Stimulated activated CD8-positive, alpha-beta memory T cell treated with anti-CD3 and anti-CD28 coated beads, Interleukin-2, amount 100 ng/mL, for 1 hour (primary cell): ENCODE measurements at places on chromosomes 6 and 20.

GRCh38 chr6:65004283-65004682 lies 702.7 kb downstream of the EYS start:
- DNase-seq: no peak

- DNase-seq: no peak
Measured at GRCh38 chr6:138486249-138487101, 12.8 kb downstream of the NHSL1 start.

DNA sequence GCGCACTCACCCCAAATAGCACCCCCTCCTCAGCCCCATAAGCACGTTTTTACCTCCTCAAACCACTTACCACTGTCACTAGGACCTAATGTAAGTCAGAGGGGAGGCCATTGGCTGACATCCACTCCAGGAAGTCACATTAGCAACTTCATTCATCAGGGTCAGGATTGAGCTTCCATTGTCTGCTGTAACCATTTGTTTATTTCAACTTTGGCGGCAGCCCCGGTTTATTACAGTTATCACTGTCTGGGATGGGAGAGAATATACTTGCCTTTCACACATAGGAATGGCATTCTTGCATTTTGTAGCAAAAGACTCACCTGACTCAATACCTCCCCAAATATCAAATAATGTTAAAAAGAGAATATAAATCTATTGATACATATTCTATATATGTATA lies 38.3 kb downstream of the MAFB start:
- no peak for DNase-seq

DNA sequence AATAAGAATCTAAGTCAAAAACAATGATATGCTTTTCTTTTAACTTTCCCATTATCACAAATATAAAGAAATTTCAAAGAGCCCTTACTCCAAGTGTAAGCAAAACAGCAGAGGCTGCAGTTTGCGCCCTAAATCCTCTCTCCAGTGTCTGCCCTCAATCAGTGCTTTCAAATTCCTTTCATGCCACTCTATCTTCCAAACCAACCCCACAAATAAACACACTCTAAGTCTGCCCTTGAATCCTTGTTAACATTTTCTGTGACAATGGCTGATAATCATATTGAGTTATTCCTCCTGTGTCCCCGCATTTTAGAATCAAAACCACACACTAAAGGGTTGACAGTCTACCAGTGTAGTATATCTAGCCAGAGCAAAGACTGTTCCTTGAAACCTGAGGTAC lies 317.9 kb upstream of the MARCKS start:
- DNase-seq: no peak

- DNase-seq: no peak
Measured at GRCh38 chr6:129707882-129708495, 2.0 kb downstream of the ARHGAP18 start.

DNA sequence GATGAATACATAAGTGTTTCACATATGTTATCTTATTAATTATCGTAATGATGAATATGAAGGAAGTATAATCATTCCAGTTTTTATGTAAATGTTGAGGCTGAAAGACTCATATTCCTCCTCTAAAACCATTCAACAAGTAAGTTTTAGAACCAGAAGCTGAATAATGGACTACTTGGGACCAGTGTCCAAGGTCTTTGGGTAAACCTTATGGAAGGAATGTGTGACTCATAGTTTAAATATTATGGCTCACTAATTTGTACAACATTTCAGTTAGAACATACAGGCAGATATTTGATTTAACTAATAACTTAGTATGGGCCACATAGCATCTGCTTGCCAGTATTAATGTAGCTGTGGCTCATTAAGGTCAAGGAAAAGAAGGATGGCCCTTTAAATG lies 209.6 kb downstream of the TFAP2B start:
- no peak for DNase-seq

GRCh38 chr6:18527836-18528743 lies 140.9 kb downstream of the RNF144B start:
- no peak for DNase-seq

- no peak for DNase-seq
Measured at GRCh38 chr6:51432481-51432880, 613.8 kb downstream of the TFAP2B start.

DNA sequence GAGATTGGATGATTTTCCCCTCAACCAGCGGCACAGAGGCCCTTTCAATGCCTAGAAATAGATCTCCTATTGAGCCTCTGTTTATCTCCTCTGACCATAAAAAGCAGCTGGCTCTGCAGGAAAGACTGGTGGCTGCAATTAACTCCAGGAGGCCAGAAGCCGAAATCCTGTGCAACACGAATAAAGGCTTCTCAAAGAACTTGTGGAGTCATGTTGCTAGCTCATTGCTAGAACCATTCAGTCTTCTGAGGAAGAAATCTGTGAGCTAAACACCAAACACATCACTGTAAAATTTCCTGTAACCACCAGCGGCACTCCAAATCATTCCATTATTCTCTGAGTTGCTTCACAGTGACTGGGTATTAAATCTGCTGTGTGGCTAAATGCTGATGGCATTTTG lies 49.1 kb upstream of the TPD52L1 start:
- DNase-seq: no peak

DNA sequence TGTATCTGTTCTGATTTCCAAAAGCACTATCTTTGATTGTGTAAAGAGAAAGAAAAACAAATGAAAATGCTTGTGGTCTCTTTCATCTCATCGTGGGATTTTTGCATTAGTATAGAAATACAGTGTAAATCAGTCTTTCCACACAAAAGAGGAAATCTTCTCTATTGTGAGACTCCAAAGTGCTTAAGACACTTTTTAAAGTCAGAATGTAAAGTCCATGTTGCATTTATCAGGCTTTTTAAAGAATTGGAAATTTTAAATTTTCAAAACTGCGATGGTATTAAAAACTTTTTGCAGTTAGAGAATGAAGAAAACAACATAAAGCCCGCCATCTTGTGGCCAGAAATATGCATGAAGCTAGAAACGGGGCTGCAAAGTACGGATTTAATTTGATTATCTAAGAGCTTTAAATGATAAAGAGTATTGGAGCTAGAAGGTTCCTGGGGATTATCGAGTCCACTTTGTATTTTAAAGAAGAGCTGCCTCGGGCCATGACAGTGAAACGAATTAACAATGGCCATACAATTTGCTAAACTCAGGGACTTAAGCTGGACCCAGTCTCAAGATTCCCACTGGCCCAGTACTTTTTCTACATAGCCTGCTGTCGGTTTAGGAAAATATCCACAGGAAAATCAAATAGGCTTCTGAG lies 339.6 kb downstream of the ARHGAP18 start:
- DNase-seq: no peak

GRCh38 chr20:6698056-6698455 lies 69.4 kb upstream of the BMP2 start:
- no peak for DNase-seq

GRCh38 chr20:57313230-57313629 lies 16.4 kb upstream of the SPO11 start:
- no peak for DNase-seq

DNA sequence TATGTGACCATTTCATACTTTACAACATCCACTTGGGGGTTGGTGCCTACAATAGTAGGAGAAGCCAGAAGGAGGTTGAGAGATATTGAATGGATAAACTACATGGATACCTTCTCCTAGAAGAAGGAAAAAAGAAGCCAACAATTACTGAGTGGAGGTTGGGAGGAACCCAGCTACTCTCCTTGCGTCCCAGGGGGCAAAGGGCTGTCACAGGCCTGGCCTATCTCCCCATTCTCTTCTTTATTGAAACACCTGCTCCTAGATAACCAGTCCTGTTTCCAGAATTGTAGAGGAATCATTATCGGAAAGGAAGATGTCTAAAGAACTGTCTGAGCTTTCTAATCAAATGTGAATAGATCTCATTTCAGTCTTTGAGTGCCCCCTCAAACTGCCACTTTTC lies 115.1 kb downstream of the MAP7 start:
- no peak for DNase-seq

- no peak for DNase-seq
Measured at GRCh38 chr20:18077157-18077556, 19.4 kb upstream of the OVOL2 start.
